Left forelimb (tissue), 1 donor: ENCODE measurements at places on chromosomes 2 and 18.

- no peak for DNase-seq
These were observed 468.1 kb upstream of the FANCL start for GRCh38 chr2:58709274-58709673.

GRCh38 chr2:11767779-11768178 lies 21.3 kb downstream of the LPIN1 start:
- DNase-seq = peak; percentile 36

DNA sequence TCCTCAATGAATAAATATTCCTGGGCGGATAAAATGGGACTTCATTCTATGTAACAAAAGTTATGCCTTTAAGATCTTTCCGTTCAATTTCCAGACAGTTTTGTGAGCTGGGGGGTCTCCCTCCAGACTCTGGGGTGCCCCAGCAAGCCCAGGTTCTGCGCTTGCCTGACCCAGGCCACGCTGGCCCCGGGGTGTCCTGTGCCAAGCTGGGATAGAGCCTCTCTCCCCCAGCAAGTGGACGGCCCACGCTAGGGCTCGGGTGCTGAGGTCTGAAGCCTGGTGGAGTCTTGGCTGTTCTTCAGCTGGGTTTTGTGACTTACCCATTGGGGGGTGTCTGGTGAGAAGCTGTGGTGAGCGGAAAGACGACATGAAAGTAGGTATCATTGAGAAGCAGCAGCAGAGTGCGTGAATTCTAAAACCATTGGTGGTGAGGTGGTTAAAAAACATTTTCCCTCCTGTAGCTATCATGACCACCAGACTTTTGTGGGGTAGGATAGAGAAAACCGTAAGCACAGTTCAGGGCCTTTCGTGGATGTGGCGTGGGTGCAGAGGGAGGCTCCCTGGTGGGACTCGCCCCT lies 346.8 kb downstream of the ANAPC1 start:
- no peak for DNase-seq

- DNase-seq = no peak
These were observed 4.2 kb downstream of the RNF138 start for GRCh38 chr18:32095900-32096229.

GRCh38 chr2:63723709-63724108 lies 118.0 kb upstream of the UGP2 start:
- DNase-seq = no peak

DNA sequence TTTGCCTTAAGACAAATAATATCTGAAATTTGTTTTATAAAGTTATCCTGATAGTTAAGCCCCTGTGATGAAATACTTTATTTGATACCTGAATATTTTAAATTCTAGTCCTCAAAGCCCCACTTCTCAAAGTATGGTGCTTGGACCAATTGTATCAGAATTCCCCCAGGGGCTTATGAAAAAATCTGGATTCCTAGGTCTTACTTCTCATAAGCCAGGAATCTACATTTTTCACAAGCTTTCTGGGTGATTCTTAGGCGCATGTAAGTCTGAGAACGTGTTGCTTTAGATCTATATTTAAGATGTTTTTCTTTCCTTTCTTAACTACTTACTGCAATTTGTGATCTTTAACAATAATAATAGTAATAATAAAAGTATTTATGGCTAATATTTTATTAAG lies 53.1 kb downstream of the MYO1B start:
- no peak for DNase-seq

DNA sequence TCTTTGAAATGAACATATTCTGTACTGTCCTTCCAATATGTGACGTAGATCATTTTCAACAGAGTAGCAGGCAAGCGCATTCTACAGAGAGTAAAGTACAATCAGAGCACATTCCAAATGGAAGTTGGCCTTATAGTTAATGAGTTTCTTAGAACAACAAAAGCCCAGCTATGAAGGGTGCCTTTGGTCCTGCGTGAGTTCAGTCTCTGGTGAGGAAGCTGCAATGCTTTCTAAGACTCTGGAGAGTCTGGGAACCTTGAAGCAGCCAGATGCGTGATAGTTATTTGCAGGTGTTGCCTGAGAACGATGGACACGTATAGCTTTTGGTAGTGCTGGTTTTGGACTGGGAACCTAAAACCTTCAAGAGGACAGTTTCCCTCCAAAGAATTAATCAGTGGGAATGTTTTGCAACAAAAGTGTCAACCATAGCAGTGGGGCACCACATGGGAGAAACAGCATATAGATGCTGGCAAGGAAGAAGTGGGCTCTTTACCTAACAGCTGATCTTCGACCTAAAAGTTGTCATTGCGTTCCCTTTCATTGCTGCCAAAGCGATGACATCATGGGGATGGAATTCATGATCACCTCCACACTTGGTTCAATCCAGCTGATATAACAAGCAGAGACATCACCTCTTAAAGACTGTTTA lies 9.3 kb upstream of the SNORC start:
- no peak for DNase-seq

GRCh38 chr2:81648806-81649205 lies 1344.3 kb upstream of the LRRTM1 start:
- no peak for DNase-seq

DNA sequence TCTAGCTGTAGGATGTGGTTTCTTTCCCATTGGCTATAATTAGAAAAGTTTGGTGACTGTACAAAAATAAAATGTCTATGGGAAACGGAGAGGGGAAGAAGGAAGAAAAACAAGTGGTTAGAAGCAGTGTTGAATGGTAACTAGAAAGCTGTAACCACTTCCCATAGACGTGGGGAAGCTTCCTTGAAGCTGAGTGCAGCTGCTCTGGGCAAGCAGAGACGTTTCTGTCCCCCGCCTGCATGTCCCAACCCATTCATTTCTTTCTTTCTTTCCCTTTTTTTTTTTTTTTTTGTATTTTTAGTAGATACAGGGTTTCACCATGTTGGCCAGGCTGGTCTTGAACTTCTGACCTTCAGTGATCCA lies 367.8 kb upstream of the HS6ST1 start:
- DNase-seq = no peak

- no peak for DNase-seq
These were observed 7.9 kb upstream of the RNF138 start for GRCh38 chr18:32083781-32084180.

GRCh38 chr2:15800495-15801329 lies 139.6 kb upstream of the MYCN start:
- DNase-seq = no peak

DNA sequence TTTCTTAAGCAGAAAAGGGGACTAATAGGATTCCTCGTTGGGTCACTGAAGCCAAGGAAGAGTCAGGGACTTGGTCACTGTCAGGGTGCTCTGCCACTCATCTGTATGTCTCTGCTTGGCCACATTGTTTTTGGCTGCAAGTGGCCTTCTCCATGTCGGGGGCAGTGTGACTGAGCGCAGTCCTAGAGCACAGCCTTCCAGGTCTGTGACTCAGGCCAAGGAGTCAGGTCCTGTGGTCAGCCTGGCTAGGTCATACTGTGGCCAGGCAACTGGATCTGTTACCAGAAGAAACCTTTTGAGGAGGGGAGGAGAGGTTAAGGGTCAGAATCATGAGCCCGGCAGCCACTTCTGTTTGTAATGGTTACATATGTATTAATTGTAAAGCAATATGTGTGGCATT lies 61.3 kb downstream of the GALNT1 start:
- no peak for DNase-seq

DNA sequence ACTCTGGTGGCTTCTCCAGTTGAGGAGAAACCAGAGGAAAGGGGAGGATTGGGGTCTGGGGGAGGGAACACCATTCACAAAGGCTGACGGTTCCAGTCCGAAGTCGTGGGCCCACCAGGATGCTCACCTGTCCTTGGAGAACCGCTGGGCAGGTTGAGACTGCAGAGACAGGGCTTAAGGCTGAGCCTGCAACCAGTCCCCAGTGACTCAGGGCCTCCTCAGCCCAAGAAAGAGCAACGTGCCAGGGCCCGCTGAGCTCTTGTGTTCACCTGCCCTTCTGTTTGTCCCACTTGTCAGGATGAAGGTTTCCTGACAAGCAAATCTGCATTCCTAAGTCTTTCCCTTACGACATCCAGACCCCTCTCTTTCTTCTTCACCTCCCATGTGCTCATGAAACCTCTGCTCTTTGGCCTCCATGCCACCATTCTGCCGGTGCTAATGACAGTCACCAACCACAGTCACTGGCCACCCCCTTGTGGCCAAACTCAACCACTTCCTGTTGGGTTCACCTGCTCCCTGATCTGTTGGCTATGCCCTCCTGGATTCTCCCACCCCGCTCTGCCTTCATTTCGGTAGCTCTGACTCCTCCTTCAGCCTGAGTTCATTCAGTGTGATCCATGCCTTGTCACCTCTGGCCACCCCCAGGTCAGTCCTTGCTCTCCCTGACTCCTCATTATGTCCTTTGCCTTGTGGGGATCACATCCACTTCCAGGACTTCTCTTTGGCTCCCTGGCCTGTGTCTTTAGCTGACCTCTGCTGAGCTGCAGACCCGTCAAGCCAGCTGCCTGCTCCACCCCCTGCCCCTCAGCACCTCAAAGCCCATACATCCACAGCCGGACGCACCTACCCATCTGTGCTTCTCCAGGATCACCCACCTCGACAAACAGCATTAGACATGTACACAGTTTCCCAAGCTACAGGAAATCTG lies 17.6 kb downstream of the EMX1 start:
- no peak for DNase-seq

GRCh38 chr2:106356291-106356690 lies 111.9 kb downstream of the RGPD3 start:
- no peak for DNase-seq

DNA sequence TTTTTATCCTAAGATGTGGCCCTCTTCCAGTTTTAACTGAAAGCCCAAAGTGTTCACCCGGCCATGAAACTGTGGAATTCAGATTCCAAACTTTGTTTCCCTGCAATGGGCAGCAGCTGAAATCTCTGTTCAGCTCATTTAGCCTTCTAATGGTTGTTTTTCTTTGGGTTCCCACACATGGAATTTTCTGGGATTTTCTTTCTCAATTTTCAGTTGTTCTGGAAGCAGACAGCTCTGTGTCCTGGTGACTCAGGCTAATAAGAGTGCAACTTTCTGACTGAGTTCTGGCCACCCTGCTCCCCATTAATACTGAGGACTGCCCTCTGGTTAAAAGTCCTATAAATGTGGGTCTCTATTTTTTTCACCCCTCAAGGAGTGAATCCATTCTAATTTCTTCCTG lies 78.5 kb downstream of the PMS1 start:
- no peak for DNase-seq

GRCh38 chr2:155318710-155319109 lies 620.2 kb downstream of the KCNJ3 start:
- no peak for DNase-seq

DNA sequence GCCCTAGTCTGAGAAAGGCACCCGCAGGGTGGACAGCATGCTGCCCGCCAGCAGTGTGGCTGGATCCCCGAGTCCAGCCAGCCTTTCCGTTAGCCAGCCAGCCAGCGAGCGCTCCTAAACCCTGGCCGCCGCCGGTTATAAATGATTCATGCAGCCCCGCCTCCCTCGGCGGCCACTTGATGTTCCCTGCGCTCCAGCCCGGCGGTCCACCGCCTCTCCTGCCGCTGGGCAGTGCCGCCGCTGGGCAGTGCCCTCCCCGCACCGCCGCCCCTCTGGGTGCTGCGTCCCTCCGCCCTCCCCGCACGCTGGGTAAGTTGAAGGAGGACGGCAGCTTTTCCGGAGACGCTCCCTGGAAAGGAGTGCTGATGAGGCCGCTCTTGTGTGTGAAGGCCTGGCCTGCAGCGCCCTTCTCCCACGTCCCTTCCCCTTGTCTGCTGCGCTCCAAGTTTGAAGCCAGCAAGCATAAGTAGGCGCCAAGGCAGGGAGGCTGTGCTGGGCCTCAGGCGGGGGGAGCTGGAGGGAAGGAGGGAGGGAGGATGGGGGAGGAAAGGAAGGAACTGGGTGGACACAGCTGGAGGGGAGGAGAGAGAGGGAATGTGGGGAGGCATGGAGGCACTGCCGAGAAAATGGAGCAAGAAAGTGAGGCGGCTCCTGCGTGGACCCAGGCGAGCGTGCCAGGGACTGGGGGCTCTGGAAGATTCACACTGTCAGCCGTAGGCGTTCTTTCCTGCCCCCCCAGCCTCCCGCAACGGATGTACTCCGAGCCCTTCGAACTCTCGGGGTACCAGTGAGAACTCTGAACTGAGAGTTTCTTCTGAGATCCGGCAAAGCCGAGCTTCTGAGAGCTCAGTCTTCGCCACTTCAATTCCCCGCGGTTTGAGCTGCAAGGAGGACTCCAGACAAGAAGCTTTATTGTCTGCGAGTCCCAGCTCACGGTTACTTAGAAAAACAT lies 131.9 kb downstream of the GLI2 start:
- peak; percentile 89 for DNase-seq

DNA sequence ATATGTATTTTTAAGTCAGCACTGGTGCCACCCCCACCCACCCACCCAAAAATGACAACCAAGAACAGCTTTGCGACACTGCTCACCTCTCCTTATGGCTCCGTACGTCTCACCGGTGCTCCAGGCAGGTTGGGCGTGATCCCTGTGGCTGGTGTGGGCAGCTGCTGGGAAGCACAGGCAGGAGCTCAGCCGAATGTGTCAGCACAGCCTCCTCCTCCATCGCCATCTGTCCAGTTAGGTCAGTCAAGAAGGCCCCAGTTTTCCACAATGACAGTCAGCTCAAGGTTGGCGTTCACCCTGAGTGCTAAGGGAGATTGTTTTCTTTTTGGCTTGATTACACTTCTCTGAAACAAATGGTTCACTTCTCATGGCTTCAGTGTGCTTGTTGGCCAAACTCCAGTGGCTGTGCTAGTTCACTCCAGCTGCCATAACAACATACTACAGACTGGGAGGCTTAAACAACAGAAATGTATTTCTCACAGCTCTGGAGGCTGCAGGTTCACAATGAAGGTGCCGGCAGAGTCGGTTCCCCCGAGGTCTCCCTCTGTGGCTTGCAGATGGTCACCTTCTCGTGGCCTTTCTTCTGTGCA lies 30.2 kb downstream of the AMER3 start:
- no peak for DNase-seq

GRCh38 chr2:106057206-106057605 lies 136.9 kb downstream of the UXS1 start:
- no peak for DNase-seq

GRCh38 chr2:224910574-224910925 lies 131.7 kb downstream of the DOCK10 start:
- DNase-seq = no peak

- no peak for DNase-seq
These were observed 13.3 kb upstream of the GALNT14 start for GRCh38 chr2:31151501-31151900.

DNA sequence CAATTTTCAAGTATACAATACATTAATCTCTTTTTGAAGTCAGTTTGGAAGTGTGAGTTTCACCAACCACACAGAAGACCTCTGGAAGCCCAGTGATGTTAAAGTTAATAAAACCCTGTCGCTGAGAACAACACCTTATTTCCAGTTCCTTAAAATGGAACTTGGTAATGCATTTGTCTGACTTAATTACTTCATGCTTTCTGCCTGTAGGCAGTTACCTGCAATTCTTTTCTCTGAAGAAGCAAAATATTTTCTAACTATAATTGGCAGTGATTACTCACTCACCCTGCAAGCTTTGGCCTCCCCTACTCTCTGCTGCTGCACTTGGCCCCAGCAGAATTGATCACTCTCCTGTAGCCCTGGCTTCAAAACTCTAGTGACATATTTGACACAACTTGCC lies 81.5 kb downstream of the TXNL1 start:
- no peak for DNase-seq

GRCh38 chr2:139550873-139551272 lies 770.7 kb upstream of the NXPH2 start:
- no peak for DNase-seq
